HS-27A (cell line): ENCODE measurements at places on chromosomes 2 and 18.

DNA sequence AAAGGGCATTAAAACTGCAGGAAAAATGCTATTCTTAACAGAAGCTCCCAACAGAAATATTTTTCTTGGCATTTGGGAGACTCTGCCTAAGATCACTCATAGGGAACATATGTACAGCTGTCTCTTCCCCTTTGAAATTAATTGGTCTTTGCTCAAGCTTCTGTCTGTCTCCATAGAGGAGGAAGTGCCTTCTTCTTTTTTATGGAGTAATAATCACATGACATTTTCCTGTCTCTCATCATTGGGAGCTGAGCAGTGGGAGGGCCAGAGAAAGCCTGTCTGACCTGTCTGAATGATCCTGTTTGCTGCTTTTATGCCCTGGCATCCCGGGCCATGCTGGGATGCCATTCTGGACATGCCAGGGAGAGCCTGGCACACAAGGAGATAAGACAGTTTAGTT lies 145.6 kb downstream of the AQP4 start:
- no peak for DNase-seq

DNA sequence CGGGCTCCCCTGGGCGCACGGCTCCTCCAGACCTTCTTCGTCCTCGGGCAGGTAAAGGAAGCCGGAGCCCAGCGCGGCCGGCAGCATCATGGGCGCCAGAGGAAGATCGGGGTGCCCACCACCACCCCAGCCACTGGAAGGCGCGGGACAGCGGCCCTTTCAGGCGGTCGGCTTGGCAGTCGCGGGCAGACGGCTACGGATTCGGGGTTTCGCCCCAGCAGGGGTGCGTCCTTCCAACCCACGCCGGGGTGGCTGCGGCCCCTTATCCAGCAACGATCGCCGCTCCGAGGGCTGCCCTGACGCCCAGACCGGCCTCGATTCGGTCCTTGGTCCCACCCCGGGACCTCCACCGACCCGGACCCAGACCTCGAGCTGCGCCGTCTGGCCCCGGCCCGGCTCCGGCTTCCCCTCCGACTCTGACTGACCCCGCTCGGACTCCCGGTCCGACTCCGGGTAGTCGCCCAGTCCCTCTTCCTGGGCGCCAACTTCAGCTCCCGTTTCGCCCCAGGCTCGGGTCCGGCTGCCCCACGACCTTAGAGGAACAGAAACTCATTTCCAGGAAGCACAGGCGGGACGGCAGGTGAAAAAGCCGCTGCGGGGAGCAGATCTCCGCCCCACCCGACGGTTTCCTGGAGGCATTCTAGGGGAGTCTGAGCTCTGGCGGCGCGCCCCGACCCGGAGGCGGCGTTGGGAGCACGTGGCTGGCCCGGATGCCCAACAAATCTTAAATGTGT lies 30.2 kb upstream of the SSB start:
- DNase-seq, result no peak

- no peak for DNase-seq
Observed at GRCh38 chr2:200750323-200750910, 61.3 kb upstream of the BZW1 start.

- no peak for DNase-seq
Observed at GRCh38 chr18:74073957-74074667, 73.5 kb downstream of the FBXO15 start.

- DNase-seq, result no peak
Observed at GRCh38 chr2:60116161-60116875, 437.1 kb downstream of the BCL11A start.
